Stimulated activated naive CD4-positive, alpha-beta T cell treated with Interleukin-2 at 50 U/mL for 16 hours (primary cell): ENCODE measurements at places on chromosomes 1 and 21.
A peak's percentile ranks its signal among the peaks of the same experiment; 100 is the strongest.

DNA sequence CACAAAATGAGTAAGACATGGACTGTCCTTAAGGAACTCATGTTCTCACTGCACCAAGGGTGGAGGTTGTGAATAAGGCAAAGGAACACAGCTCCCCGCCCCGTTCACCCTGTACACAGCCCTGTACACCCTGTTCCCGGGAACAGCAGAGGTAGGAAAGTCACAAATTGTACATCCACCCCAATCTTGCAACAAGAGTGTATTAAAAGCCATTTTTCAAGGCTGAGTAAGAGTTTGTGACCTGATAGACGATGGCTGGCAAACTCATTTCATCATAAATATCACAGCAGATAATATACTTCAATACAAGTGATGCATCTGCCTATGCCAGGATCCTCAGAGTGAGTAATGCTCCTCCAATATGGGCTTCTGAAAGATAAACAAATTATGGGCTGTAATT is 52.5 kb upstream of the CAMK1G start:
- DNase-seq = no peak

DNA sequence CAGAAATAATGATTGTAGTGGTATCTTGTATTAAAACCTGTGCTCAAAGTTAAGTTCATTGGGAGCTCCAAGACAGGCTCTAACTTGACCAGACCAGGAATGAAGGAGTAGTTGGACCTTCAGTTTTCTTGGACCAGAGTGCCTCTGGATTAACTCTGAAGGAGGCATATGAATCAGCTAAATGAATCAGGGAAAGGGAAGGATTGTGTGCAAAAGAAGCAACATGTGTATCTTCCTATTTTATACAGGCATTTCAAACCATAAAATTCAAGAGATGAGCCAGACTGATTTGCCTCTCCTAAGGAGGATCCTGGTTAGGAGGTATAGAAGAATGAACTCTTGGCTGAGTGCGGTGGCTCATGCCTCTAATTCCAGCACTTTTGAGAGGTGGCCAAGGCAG is 71.4 kb downstream of the CC2D1B start:
- no peak for DNase-seq

GRCh38 chr1:237281481-237281880 is 239.5 kb downstream of the RYR2 start:
- DNase-seq = no peak

GRCh38 chr1:168472223-168472622 is 71.6 kb downstream of the XCL2 start:
- DNase-seq = no peak

DNA sequence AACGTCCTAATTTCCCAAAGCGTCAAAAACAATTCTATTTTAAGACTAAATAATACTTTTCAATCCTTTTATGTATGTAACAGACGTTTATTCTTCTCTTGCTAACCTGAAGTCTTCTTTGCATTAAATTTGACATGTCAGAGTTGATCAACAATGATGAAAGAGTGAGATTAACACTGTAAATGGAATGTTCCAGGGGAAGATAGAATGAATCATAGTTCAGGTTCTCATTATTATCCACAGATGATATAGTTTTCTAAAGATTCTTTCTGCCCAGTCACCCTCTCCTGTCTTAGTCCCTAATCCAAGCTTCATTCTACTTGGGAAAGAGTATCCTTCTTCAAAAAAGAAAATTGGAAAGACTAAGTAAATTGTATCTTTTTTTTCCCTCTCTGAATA is 38.9 kb downstream of the SDCCAG8 start:
- DNase-seq = no peak

DNA sequence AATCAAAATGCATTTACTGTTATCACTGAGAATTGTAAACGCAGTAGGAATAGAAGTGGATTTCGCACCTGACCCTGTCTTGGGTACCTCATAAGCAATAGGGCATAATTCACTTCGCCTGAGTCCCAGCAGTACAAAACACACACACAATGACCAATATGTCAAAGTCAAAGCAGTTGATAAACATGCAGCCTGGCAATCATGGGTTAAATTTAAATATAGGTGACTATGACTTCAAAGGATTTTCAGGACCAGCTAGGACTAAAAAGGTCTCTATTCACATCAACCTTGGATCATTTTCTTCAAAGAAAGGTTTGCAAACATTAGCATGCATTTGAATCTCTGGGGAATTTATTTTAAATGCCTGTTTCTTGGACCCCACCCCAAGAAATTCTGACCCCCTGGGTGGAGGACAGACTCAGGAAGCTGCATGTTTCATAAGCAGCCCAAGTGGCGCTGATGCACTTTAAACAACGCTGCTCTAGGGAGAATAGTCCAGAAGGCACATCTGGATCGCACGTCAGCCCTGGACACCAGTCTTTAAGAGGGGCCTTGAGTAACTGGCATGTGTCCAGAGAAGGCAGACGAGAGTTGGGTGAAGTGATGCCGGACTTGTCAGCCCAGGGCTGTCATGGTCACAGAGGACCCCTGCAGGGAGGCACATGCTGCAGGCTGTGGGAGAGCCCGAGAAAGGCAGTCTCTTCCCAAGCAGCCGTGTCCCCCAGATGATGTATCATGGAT is 55.7 kb upstream of the EFHD2 start:
- no peak for DNase-seq

DNA sequence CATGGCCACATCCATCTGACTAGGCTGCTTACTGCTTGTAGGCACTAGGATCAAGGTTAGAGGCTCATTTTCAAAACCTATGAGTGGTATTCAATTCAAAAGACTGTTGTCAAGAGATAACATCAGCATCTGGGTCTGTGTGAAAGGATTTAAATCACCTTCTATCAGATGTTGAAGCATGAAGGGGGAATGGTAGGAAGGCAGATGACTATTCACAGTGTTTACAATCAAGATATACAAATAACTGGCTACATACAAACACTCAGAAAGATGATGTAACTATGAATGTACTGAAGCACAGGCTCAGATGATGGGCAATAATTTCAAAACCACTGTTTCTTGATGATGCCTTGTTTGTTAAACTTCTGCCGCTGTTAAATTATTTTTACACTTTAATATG is 249.2 kb downstream of the SLC45A1 start:
- DNase-seq = no peak

- DNase-seq = no peak
Observed at GRCh38 chr1:23768733-23769132, 9.5 kb upstream of the PITHD1 start.

DNA sequence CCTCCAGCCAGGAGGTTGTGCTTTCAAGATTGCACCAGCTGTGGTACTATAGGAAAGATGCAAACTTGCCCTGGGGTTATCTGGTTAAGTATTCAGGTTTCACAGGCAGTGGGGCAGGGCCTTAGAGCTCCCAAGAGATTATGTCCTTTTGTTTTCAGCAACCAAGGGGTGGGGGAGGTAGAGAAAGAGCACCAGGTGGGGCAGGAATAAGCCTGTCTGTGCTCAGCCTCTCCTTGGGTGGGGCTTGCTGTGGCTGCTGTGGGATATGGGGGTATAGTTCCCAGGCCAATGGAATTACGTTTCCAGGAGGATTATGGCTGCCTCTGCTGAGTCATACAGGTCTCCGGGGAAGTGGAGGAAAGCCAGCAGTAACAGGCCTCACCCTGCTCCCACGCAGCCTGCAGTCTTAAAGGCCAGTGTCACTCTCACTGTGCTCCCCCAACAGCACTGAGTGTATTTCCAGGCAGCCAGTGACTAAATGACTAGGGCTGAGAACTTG is 508.6 kb downstream of the RWDD3 start:
- no peak for DNase-seq

DNA sequence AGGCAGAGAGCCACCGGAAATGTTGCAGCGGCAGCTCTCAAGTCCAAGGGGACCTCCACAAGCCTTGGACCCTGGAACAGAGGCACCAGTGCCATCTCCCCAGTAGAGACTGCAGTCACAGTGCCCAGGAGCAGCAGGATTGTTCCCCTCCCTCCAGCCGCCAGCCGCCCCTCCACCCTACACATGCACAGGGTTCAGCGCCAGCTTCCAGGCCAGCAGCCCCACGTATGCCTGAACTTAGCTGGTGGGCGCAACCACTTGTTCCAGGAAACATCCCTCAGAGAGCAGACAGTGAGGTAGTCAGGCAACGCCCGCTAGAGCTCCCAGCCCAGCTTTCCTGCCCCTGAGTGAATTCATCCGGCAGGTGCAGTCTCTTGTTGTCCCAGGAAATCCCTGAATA is 1098.1 kb upstream of the NCAM2 start:
- DNase-seq = no peak

GRCh38 chr1:27555700-27556424 is 48.1 kb downstream of the AHDC1 start:
- no peak for DNase-seq

DNA sequence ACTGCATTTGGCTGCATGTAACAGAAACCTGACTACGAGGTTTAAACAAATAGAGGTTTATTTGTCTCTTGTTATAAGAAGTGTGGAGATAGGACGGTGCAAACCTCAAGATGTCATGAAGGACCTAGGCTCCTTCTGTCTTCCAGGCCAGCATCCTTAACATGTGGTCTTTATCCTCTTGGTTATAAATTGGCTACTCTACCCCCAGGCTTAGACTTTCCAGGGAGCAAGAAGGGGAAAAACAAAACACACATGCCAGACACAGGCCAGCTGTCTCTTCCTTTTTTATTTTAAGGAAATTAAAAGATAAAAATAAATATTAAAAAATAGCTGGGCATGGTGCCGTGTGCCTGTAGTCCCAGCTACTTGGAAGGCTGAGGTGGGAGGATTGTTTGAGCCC is 51.3 kb upstream of the PRELP start:
- DNase-seq = no peak

DNA sequence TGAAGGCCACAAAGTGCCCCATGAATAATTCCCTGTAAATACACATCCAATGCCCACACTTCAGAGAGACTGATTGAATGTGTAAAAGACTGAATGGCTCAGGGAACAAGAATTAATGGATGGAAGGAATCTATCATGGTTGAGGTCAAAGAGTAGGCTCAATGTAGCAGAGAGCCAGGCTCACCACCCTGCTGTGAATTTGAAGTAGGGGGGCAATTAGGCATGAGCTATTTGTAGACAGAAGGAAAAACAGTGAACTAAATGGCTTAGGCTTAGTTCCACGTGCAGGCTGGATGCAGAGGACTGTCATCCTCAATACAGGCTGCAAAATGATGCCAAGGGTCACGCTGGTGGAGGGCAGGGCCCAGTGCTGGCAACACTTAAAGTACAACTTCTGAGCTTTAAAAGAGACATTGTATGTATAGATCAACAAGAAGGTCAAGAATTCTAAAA is 22.9 kb upstream of the IGSF3 start:
- DNase-seq = no peak

GRCh38 chr1:69643266-69643665 is 75.5 kb downstream of the LRRC7 start:
- DNase-seq = no peak

- DNase-seq = no peak
Observed at GRCh38 chr1:193309936-193310475, 123.6 kb upstream of the B3GALT2 start.

- no peak for DNase-seq
Observed at GRCh38 chr1:18999359-18999758, 42.9 kb upstream of the IFFO2 start.

GRCh38 chr21:46153247-46154154 is 1.9 kb downstream of the FTCD start:
- peak; percentile 24 for DNase-seq

GRCh38 chr1:26015358-26015757 is 6.2 kb upstream of the EXTL1 start:
- no peak for DNase-seq

- no peak for DNase-seq
Observed at GRCh38 chr1:14733048-14733778, 134.7 kb downstream of the KAZN start.

DNA sequence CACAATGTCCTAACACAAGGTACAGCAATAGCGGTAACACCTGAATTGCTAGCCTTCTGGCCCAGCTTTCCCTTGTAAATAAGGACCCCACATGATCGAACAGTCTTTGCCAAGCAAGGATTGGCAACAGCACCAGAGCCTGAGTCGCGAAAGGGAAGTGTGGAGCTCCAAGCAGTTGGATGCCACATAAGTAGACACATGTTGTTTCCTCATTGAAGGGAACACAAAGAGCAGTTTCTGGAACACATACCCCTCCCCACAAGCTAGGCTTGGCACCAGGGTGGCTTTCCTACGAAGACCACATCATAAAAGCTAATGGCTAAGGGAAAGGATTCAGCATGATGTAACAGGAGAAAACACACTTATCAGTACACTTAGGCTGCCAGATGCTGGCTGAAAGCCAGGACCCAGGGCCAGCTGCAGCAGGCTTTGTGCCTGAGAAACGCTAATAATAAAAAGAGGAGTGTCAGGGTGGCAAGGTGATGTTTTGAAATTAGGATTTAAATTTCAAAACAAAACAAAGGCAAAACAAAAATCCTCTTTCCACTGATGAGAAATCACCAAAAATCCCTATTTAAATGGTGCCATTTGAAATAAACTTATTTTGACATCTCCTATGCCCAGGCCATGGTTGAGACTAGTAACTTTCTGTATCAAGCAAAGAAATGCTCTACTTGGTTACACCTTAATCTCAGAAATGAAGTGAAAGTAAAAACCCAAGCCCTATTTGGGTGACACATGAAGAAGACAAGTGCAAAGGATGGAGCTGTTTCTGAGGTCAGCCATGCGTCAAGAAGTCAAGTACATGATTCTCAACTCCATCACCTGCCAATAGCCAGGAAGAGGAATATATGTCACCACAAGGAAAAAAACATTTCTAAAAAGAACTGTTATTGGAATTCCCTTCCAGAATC is 11.9 kb upstream of the CPLANE2 start:
- DNase-seq = no peak

DNA sequence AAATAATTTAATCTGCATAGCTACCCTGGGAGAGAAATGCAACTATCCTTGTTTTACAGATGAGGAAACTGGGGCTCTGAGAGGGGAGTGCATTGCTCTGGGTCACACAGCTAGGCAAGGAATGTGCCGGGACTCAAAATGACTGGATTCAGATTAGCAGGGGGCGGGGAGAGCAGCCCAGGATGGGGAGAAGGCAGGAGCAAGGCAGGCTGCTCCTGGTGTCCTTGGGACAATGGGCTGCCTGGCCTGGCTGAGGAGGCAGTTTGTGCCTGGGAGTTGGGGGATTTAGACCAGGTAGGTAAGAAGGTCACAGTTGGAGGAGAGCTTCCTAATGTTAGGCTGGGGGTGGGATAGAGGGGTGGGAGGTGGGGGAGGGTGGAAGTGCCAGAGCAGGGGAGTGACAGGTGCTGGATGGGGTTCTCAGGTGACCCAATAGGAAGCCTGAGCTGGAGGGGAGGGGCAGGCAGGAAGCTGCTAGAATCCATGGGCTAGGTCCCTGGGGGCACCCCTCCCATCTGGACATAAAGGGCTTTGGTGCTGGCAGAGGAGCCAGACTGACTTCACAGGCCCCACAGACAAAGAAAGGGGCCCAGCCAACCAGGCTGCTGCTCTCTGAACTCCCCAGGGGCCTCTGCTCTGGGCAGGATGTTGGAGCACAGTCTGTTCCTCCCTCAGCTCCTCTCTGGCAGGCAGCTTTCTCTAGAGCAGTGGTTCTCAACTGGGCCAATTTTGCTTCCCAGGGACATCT is 29.0 kb downstream of the TRIM62 start:
- DNase-seq = no peak

DNA sequence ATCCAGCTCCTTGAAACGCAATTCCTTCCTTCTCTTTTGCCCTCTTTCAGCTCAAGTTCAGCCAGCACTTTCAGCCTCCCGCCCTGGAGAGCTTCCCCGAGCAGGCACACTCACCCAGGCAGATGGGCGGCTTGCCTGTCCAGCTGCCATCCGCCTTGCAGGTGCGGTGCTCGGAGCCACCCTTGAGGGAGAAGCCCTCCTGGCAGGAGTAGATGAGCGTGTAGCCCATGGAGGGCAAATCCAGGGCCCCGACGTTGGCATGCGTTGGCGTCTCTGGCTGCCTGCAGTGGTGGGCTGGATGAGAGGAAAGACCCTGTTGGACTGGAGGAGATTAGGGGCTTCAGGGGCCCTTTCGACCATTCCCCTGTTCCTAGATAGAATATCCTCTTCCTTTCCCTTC is 60.5 kb downstream of the ZSCAN20 start:
- DNase-seq = no peak
